Activated CD4-positive, alpha-beta T cell treated with anti-CD3 and anti-CD28 coated beads for 36 hours (primary cell): ENCODE measurements at places on chromosomes 5 and 9.

- DNase-seq, result no peak
These were observed 386.0 kb downstream of the CHSY3 start for GRCh38 chr5:130290219-130290618.

GRCh38 chr5:40399349-40399748 is 280.4 kb upstream of the PTGER4 start:
- DNase-seq, result no peak

GRCh38 chr5:35197351-35197750 is 32.9 kb downstream of the PRLR start:
- DNase-seq, result no peak

DNA sequence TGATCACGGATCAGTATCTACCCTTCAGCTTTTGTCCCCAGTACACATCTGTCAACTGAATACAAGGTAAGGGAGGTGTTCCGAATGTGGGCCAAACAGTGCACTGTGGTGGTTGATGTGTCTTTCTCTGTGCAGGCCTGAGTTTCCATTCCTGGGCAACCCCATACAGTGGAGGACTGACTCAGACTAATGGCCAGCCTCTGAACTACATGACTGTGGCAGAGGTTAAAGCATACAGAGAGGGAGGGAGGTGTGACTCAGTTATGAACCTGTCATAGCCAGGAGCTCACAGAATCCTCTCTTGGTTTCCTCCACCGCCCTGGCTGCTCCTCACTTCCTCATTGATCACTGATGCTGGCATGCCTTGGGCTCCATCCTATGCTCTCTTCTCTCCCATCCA is 136.4 kb upstream of the TAS2R1 start:
- DNase-seq, result no peak

GRCh38 chr5:170619869-170620268 is 116.0 kb downstream of the KCNIP1 start:
- no peak for DNase-seq

- DNase-seq, result no peak
These were observed 15.8 kb downstream of the CORO2A start for GRCh38 chr9:98176391-98177259.

DNA sequence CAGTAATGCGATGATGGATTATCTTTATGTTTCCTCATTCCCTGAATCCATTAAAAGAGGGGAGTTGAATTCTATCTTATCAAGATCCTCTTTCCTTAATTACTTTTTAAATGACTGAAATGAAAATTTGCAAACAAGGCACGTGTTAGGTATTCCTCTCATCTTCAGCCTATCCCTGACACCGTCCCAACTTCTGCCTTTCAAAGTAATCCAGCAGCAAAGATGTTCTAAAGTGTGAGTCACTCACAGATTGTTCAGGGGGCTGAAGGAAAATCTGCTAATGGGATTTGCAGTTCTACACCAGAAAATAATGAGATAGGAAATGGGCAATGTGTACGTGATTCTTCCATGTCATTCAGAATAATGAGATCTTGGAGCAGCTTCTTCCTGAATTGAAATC is 403.0 kb downstream of the ARHGEF28 start:
- no peak for DNase-seq

DNA sequence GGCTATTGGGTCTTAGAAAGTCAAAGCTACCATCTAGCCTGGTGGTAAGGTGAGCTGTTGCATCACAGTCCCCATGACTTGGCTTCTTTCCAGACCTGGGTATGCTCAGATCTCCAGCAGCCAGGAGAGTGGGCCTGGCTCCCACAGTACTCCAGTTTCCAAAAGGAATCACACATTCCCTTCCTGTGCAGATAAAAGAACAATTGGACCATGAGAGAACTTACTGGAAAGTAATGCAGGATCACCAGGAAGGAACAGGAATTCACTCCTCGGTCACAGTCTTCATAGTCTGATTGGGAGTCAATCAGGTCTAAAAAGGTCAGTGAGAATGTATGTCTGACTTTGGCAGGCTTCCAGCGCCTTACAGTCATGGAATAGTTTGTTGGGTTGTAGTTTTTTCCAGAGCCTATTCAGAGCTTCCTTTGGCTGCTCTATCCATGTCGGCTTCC is 47.8 kb upstream of the CD180 start:
- no peak for DNase-seq

DNA sequence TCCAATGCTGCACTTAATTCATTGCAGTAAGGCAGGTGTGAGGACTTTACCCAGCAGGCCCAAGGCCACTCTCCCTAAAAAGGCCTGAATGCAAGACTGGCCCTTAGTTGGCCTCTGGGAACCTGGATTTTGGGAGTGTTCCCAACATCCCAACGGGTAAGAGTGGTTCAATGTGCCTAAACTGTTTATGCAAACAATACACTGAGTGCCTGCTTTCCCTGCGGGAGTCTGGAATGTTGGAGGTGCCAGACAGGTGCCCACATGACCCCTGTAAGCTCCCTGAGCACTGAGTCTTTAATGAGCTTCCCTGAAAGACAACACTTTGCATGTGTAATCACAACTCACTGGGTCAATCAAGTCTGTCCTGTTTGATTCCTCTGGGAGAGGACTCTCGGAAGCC is 37.4 kb downstream of the NSUN2 start:
- no peak for DNase-seq

DNA sequence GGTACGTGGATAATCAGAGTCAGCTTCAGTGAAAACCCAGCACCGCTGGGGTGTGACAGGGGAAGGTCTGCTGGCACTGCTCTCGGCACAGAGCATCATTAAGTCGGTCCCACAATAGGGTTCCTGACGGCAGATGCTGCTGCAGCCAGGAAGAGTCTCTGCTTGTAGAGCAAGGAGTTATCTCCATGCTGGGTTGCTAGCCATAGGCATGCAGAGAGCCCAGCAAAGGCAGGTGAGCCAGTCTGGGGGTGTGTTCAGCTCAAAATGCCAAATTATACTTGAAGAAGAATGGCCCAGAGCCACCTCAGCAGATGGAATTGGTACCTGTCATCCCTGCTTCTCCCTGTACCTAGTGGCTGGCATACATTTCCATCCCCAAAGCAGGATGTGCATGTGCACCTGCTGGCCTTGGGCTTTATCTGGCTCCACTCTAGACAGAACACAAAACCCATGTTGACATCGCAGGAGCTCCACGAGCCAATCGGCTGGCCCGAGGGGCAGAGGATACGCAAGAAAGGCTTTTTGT is 100.8 kb downstream of the WDR41 start:
- DNase-seq, result no peak

DNA sequence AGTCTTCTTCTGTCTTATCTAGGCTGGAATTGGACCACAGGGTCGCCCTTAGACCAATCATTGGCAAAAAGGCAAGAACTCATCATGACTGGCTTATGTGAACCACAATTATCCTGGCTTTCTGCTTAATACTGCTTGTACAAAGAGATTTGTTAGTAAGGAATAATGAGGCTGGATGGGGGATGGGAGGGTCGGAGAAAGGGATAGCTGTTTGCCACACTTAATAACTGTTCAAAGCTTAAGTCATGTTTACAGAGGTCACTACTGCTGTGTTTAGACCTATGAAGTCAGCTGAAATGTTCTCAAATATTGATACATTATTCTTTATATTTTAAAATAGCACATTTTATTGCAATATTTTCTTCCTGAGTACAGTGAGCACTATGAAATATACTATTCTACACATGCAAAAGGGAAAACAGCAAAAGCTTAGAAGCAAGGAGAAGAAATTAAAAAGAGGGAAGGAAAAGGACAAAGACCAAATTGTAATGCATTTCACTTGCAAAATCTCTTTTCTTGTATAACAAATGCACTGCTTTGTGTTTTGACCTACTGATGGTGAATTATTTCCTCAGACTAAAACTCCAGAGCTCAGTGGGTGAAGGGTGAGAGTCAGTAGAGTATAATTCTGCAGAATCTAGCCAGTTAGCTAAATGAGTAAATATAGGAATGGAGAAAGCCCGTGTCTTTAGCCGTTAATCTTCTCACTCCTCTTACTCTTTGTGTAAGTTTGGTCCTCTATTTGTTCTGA is 404.9 kb upstream of the ZNF608 start:
- no peak for DNase-seq

GRCh38 chr5:120703918-120704587 is 240.0 kb downstream of the PRR16 start:
- no peak for DNase-seq

- no peak for DNase-seq
These were observed 277.9 kb downstream of the GAS1 start for GRCh38 chr9:86669422-86669821.
